Aorta (tissue), 5 donors: ENCODE measurements at places on chromosomes 3 and 15. TPM values are rescaled to one million over a fixed set of nuclear protein-coding genes. Genes with fewer than 3 reads are reported as not detected.
A peak's percentile ranks its signal among the peaks of the same experiment; 100 is the strongest.

The FOXL2NB gene
- polyA plus RNA-seq, result not detected

The CHCHD4 gene
- 8.6 TPM for polyA plus RNA-seq

The KLHL6 gene
- 0.18 TPM for polyA plus RNA-seq

The PLSCR4 gene
- 33.1 TPM for polyA plus RNA-seq

The STRC gene
- polyA plus RNA-seq, result not detected

The NUDT16 gene
- polyA plus RNA-seq, result 40.4 TPM

GRCh38 chr3:9870978-9871377, 9.1 kb downstream of the CIDEC start:
- no peak for DNase-seq

- DNase-seq, result no peak
Measured at GRCh38 chr3:27720899-27721716, 1.0 kb downstream of the EOMES start.

DNA sequence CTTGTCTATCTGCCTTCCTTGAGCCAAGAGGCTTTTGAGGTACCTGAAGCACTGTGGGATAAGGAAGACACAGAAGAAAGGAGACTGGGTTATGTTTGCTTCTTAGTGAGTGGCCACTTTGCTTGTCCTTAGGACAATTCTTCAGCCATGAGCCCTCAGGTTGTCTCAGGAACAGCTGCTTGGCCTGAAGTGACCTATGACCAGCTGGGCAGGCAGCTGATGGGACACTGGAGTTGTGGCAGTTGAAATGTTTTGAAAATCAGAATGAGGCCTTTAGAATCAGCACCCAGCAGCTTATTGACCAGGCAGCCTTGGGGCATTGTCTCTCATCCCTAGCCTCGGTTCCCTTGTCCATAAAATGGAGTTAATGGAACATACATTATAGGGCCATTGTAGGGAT, 37.0 kb downstream of the RBP2 start:
- DNase-seq, result no peak

DNA sequence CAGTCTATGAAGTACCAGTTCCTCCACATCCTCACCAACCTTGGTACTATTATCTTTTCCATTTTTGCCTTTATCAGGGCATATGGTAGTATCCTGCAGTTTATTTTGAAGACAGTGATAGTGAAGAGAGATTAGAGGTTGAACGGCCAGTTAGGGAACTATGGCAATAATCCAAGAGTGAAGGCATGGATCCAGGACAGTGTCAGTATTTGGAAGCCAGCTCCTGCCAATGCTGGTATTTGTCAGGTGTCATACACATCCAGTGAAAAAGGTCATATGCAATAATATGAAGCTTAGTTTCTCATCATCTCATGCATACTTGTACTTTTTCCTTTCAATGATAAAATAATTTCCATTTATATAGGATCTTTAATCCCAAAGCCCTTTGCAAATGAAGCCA, 56.8 kb upstream of the KCNMB2 start:
- no peak for DNase-seq

- DNase-seq, result no peak
Measured at GRCh38 chr3:150583028-150583427, 20.1 kb upstream of the SELENOT start.

DNA sequence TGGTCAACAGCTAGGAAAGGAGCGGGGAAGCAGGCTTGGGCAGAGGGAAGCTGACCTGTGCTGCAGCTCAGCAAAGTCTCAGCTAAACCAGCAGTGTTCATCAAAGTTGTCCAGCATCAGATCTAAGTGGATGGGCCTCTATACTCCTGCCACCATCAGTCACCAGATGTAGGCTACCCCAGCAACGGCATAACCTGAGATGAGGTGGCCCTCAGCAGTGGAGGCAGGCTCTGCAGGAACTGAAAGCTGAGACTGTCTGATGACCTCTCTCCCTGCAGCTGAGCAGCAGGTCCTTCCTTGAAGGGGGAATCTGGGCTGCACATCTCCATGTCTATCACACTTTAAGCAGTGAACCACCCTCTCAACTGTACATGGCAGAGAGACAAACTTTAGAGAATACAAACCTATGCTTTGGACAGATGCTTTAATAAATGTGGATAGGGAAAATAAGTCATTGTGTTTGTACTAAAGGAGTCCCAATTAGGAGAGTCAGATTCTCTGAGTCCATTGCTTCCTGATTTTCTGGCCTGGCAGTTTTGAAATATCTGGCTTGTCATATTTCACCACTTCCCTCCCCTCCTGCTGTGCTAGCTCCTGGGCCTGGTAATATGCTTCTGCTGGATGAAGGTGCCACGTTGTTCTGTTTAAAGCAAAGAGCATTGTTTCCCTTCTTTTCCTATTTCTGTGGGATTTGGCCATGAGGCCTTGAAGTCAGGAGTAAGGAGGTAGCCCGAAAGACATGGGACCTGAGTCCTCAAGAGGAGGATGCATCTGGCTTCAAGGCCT, 11.1 kb upstream of the PSTPIP1 start:
- DNase-seq, result peak; percentile 9

- DNase-seq, result no peak
Measured at GRCh38 chr3:110956081-110956480, 115.5 kb upstream of the NECTIN3 start.

GRCh38 chr15:48777645-48778330, 33.1 kb downstream of the CEP152 start:
- DNase-seq, result no peak

DNA sequence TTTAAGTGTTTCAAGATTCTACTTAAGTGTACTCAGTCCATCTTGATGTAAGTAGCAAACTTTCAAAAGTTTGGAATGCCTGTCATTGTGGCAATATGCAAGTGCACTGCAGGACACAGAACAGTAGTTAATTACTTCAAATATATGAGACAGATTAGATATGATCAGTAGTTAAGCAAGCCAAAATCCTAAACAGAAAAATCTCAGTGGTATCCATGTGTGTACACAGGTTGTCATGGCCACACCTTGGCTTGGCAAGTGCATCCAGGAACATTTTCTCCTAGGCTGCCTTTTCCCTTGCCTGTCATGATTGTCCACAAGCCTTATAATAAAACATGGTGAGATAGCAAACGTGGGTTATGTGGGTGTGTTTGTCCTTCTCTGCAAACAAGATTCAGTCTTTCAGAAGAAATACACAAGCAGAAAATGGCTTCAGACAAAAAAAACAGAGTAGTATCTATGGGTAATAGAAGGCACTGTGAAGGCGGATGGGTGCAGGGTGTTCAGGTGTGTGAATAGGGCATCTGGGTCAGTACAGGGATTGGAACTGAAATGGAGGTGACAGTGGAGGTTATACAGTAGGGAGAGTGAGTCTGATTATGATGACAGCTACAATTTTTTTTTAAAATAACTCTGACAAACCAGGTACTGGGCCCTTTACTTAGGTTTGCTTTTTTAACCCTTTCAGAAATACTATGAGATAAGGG, 229.0 kb upstream of the LRIG1 start:
- DNase-seq, result no peak

GRCh38 chr3:65020281-65021160, 332.7 kb upstream of the ADAMTS9 start:
- DNase-seq, result no peak

DNA sequence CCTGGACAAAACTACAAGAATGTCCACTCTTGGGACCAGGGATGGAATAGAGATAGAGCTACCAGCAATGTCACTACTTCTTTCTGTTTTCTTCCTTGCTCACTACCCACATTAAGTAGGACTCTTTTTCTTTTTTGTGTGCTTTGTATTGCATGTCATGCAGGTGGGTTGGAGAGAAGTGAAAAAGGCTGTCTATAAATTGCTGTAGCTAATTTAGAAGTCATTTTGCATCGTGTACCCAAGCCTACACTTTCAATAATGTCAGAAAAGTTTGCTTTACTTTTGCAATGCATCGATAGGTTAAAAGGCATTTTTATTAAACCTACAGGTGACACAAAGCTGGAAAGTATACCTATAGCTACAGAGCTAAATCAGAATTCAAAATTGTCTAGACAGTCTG, 58.9 kb downstream of the GTF2E1 start:
- DNase-seq, result no peak

DNA sequence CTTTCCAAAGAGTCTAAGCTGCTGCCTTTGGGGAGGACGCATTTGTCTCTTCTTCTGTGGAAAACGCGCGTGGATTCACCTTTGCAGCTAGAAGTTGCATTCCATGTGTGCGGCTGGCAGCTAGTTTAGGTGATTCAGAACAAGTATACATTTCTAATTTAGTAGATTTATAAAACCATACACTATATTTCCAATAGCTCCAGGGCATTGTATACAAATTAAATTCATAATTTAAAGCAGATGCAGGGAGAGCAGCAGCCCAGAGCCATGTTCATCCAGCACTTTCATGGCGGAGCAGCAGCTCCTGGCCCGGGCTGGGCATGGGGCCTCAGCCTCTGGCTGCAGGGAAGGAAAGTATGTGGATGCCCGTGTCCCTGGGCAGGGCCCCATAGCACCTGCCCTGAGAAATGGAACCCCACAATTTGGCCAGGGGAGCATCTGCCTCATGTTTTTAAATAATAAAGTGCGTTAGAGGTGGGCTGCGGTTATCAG, 42.8 kb upstream of the SEC22A start:
- DNase-seq, result no peak

- DNase-seq, result no peak
Measured at GRCh38 chr15:48021336-48022086, 99.3 kb upstream of the SLC24A5 start.

GRCh38 chr3:105315815-105316214, 50.9 kb upstream of the ALCAM start:
- no peak for DNase-seq

- DNase-seq, result no peak
Measured at GRCh38 chr15:59399465-59400102, 26.9 kb upstream of the MYO1E start.

DNA sequence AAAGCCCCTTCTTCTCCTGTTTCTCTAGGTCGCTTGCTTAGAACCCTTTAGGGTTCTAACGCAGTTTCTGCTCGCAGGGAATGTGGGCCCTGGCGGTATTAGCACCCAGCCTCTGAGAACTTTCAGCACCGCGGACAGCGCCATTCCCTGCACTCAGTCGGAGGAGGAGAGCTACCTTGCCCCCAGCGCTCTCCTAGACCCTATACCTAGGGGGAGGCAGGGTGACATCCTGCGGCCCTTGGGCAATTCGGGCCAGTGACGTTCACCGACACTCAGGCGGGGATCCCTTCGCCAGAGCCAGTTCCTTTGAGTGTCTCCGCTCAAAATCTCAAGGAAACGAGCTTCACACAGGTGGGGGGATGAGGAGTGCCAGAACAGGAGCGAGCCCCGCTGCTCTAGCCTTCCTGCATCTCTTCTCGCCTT, 1.3 kb downstream of the SLC7A14 start:
- DNase-seq, result peak; percentile 93

- DNase-seq, result peak; percentile 94
Measured at GRCh38 chr3:129596194-129597086, 10.0 kb downstream of the PLXND1 start.

DNA sequence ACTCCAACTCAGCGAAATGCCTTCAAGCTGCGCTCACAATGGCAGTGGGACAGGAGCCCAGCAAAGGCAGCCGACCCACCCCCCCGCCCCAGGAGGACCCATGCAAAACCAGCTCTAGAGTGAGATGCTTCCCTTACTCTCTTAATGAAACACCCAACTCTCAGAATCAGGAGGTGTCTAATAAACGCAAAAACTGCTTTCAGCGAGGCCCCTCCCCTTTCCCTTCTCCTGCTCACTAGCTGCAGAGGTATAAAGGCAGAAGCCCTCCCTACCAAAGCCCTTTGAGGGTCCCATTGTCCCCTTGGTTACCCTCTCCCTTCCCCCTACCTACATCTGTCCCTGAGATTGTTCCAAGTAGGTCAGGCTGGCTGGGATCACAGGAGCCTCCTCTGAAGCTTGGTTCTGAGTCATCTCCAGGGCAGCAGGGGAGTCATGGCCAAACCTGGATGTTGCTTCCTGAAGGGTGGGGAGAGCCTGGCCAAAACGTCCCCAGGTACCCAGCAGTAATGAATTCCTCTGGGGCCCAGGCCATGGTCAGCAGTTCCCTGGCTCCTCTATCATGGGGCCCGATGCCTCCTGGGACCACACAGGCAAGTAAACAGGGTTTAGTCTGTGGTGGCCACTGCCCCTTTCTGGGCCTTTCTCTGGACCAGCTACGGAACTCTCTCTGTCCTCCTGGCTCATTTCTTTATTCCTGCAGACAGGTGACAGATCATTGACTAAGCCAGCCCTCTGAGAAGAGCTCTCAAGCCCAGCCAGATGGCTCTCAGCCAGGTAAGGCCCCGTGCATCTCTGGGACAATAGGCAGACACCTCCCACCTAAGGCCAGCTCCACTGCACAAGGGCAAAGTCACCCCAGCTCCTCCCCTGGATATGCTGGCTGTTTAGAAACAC, 8.6 kb downstream of the KLHL25 start:
- DNase-seq, result no peak

DNA sequence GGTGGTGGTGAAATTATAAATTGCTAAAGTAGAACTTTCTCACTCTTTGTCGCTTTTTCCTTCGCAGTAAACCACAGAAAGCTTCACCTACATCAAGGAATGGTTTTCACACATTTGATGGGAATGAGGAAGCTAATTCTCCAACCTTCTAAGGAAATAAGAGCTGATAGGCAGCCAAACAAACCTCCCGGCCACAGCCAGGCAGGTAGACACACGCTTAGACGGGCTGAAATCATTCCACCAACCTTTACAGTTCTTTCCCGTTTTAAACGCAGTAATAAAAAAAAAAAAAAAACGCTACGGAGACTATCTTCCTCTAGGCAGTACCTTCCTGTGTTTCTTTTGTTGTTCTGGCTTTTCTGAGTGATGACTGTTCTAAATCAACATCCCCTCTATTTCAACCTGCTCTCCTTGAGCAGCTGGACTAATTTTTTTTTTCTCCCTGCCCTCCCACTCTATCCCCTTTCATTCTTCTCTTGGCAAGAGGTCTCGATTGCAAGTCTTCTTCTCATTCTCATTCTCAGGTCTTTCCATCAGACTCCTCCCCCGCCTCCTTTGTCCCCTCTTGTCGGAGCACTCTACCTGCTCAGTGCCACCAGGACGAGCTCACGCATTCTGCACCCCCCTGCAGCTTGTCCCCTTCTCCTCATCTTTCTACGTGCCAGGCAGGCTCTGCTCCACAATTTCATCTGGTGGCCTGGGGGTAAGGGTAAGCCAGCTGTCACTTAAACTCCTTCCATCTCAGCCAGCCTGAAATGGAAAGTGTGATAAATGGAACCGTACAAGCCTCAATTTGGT, 391.1 kb upstream of the MDFIC2 start:
- DNase-seq, result no peak

DNA sequence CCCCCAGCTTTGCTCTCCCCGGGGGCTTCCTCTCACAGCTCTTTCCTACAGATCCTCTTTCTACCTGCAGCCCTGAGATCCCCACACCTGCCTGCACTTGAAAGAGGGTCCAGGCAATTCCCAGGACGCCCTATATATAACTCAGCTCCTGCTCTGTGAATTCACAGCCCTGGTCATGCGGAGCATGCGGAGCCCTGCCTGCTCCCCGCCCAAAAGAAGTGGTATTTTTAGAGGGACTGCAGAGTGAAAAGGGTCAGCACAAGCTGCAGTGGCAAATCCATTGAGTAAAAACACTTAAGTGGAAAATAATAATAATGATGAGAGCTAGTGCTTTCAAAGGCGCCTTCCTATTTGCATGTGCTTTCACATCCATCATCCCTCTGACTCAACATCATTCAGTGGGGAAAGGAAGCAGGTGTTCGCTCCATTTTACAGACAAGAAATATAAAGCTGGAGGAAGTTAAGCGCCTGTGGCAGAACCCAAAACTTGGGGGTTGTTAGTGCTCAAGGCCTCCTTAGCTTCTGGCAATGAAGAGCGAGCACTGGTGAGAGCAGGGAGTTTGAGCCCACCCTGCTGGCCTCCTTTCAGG, 76.3 kb upstream of the LIPC start:
- DNase-seq, result no peak

- DNase-seq, result no peak
Measured at GRCh38 chr15:23797747-23798446, 110.8 kb upstream of the NDN start.
